ENCODE measurements at places on chromosomes 4 and X.

DNA sequence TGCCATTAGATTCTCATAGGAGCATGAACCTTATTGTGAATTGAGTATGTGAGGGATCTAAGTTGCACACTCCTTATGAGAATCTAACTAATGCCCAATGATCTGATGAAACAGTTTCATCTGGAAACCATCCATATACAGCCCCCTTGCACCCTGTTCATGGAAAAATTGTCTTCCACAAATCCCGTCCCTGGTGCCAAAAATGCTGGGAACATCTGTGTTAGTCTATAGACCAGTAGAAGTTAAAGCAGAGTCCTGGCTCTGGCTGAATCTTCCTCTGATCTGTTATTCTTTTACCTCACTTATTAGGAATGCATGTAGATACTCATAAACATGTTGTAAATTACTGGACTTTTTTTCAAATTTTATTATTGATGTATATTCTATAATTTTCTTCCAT is 29.2 kb downstream of the SULT1B1 start:
- no peak for DNase-seq

- DNase-seq: no peak
Observed at GRCh38 chrX:30489323-30489722, 88.2 kb downstream of the TASL start.

DNA sequence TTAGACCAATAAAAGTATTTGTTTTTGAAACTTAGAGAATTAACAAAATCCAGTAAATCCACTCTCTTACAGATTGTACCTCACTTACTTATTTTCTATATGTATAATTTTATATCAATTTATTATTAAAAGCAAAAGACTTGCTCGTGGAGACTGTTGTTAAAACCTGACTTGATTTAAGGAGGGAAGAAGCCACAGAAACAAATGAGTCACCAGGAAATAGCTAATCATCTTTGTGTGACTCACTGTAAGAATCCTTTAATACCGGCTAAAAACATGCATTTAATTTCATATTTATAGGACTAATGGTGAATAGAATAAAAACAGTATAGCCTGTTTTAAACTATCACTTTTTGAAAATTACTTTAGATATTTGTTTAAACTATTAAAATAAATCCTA is 29.9 kb upstream of the UBE2NL start:
- no peak for DNase-seq

DNA sequence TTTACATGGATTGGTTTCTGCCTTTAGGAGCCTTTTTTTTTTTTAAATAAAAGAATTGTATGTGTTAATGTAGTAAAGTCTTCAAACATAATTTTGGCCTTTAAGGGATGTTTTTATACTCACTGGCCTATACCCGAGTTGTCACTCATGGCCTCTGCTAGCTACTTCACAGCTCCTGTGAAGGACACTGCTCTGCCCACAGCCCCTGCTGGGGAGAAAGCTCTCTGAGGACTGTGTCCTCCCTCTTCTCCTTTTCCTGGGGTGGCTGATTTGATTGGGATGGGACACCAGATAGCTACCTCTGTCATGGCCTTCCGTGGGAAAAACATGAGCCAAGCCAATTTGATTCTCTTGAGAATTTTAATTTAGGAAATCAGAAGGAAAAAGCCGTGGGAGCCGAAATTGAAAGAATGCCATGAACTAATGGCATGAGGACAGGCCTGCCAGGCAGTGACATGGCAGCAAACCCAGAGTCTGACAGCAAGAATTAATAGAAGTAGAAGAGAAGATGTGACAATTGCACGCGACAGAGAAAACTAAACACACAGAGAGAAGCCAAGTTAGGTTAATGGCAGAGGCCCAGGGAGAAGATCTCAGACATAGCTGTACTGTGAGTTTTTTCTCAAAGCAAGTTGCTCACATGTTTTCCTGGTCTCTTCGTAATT is 81.4 kb downstream of the ARHGAP10 start:
- no peak for DNase-seq

DNA sequence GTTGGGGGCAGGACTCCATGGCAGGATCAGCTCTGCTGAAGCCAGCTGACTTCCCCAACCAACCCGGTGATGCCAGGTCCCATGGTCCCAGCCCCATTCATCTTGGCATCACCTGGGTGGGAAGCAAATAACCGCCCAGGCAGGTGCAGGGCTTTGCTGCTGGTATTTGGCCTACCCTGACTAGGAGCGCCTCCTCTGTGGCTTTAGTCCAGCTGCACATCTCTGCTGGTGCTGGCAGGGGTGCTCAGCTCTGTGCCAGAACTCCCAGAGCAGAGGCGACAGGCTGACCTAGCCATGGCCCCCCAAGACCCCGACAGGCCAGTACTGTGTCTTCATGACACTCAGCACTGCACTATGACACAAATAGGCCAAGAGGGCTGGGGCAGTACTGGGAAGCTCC is 64.4 kb downstream of the STARD8 start:
- no peak for DNase-seq

DNA sequence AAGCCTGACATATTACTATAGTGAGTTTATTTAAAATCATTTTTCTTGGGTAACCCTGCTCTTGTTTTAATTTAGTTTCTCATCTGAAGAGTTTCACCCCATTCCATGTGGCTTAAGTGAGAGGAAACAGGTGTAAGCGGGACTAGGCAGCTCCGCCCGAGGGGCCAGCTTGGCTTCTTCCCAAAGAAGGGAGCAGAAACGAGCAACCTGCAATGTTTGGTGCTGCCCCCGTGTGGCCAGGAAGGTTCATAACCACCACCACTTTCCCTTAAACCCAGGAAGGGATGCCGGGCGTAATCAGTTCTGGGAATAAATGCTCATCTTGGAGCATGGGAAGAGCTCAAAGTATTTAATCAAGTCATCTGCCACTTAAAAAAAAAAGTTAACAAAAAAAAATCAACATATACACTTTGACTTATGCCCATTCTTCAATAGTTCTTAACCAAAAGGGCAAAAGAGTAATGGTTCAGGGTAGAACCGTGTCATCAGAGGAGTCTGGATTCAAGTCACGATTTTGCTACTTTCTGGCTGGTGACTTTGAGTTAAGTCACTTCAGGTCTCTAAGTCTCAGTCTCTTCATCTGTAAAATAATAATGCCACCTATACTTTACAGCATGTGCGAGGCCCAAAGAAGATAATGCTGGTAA is 147.9 kb downstream of the NSUN7 start:
- peak; percentile 61 for DNase-seq

- no peak for DNase-seq
Observed at GRCh38 chr4:157280673-157281072, 60.1 kb downstream of the GRIA2 start.

GRCh38 chr4:53371843-53372521 is 5.5 kb upstream of the FIP1L1 start:
- no peak for DNase-seq

DNA sequence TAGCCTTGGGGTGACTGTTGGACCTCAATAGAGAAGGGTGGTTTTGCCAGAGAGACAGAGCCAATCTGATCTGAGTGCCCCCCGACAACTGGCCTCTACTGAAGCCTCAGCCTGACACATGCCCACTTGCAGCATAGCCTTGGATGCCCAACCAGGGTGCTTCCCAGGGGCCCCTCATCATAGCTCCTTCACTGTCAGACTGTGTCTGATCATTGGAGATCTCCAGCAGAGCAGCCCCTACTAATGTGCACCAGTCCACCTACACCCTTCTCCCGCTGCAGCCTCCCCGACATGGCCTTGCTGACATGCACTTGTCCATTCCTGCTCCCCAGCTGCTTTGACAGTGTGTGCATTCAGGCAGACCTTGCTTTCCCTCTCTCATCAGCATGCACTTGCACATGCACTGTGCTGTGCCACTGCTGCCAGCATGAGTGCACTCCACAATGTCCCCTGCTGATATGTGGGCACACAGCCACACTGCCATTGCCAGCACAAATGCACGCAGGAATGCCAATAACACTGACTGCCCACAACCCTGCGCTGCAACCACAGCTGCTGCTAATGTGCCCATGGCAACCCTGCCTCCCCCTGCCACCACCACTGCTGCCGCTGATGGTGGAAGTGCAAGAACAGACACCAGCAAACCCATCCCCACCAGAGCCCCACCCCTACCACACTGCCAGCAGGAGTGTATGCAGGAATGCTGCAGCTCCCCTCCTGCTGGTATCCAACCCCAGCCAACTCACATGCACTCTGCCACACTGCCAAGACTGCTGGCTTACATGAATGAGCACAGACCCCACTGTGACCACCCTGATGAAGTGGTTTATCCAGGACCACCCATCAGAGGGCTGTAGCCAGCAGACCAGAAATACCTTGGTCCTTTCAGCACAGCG is 68.1 kb upstream of the ZMAT1 start:
- DNase-seq: no peak

- DNase-seq: no peak
Observed at GRCh38 chr4:177308125-177308524, 1.5 kb upstream of the NEIL3 start.
